Hematopoietic multipotent progenitor cell treated with erythropoietin and hydrocortisone succinate and interleukin-3 and kit ligand, for 15 days (in vitro differentiated cells): ENCODE measurements at places on chromosomes 13 and 19.

GRCh38 chr19:4957981-4958380 is 10.9 kb upstream of the KDM4B start:
- DNase-seq = no peak

GRCh38 chr19:33778089-33778791 is 18.4 kb upstream of the KCTD15 start:
- peak; percentile 84 for DNase-seq

GRCh38 chr19:18741124-18742121 is 49.7 kb downstream of the COMP start:
- no peak for DNase-seq

DNA sequence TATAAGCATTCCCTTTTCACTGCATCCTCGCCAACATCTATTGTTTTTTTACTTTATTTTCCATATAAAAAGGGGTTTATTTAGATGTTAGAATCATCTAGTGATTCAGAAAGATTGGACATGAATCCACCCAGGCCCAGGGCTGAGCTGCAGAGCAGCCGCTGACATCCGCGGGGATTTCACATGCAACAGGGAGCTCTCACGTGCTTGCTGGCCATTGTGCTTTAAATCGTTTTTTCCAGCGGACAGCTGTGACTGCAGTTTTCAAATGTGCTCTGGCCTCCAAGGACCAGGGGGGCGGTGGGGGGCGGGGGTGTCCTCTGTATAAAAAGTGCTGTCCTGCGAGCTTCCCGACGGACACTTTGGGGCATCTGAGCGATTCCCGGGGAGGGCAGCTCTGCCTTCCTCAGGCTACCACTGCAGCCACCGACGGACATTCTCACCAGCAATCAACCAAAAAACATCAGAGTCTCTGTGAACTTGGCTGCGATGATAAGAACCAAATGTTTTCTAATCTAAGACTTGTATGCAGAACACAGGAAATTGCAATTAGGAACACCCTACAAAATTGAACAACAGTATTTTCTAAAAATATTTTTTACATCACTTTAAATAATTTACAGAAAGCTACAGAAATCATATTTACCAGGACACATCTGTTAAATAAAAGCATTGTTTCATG is 12.6 kb downstream of the RB1 start:
- DNase-seq = no peak
